ENCODE measurements at places on chromosomes 1 and 21.

DNA sequence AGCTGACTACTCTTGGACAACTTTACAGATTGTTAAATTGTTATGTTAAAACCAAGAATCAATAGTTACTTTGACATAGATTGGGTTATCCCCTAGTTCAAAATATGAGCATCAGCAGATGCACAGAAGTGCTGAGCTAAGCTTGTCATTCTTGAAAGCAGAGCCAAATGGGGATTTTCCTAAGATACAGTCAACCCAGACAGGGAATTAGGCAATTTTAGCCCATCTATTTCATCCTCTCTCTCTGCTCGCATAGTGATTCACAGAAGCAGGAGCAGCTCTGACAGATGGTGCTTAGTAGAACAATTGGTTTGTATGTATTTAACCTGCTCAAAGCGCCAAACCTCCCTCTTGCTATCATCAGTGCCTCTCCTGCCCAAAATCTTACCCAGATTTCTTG, 27.9 kb upstream of the PRRC2C start:
- peak; percentile 95 for DNase-seq

- DNase-seq: no peak
These were observed 155.4 kb upstream of the DUSP10 start for GRCh38 chr1:221897321-221897721.

DNA sequence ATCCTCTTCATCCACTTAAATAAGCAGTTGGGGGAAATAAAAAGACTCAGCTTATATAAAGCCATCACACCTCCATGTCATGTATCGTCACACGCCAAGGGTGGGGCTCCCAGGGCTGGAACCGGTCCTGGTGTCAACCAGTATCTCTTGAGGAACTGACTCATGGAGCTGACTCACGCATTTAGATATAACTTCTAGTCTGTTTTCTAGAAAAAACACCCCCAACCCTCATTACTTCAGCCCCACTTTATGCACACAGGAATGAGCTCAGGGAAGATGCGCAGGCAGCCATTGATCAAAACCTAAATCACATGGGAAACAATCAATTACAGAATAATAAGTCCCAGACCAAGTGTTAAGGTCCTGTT, 6.9 kb upstream of the IL22RA1 start:
- DNase-seq: no peak

DNA sequence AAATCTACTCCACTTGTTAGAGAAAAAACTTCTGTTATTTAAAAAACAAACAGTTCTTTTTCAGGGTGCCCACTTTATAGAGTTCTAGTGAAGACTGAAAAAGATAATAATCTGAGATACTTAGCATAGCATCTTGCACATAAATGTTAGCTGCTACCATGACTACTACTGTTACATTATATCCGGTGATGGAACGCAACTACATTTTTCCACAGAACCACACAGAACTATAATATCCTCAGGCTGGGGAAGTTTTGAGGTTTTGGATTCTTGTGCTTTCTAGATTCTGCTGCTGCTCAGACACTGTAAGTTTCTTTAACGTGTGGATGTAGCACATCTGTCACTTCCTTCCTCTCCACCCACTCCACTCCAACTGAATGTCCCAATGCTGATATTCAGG, 110.3 kb downstream of the PTPN14 start:
- no peak for DNase-seq

GRCh38 chr1:111956155-111956771, 33.2 kb downstream of the KCND3 start:
- no peak for DNase-seq

DNA sequence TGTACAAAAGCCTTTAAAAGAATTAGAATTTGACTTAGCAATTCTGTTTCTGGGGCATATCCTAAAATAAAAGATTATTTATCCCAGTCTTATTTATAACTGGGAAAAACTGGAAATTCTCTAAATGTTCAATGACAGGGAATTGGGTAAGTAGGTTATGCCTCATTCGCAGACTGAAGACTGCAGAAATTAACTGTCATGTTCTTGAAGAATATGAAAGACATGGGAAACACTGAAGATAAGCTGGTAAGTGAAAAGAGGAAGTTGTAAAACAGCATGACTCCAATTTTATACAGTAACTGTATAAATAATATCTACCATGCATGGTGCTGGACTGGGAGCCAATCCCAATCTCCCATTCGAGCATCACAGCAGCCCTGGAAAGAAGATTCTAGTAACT, 50.6 kb upstream of the SLC2A1 start:
- no peak for DNase-seq

DNA sequence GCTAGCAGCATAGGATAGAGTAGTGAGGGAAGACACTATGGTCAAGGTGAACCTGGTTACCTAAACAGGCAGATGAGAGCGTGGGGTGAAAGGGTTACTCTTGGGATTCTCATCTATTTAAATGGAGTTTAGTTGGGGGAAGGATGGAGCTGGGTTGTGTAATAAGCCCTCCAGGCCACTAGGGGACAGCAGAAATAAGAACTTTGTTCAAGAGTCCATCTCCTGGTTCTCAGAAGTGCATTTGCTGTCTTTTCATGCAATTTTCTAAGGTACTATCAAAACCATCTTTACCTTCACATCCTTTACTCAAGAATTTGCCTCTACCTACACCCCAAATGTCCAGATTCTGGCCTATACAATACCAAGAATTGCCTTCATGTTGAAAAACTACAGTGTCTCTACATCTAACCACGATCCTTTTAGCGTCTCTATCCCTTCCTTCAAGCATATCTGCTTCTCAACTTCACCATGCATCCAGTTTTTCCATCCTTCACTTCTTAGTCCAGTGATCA, 28.0 kb downstream of the SLAMF1 start:
- DNase-seq: no peak

DNA sequence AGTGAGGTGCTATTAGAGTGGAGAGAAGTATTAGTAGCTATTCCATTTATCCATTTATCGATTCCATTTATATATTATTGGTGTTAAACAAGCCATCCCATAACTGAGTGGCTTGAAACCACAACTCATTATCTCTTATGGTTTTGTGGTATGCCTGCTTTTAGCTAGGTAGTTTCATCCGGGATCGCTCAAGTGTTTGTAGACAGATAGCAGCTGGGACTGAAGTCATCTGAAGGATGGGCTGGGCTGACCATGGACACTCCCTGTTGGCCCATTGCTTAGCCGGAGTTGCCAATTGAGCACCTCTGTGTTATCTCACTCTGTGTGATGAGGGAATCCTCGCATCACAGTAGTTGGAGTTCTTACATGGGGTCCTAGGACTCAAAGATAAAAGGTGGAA, 622.5 kb downstream of the PLA2G4A start:
- DNase-seq: no peak

DNA sequence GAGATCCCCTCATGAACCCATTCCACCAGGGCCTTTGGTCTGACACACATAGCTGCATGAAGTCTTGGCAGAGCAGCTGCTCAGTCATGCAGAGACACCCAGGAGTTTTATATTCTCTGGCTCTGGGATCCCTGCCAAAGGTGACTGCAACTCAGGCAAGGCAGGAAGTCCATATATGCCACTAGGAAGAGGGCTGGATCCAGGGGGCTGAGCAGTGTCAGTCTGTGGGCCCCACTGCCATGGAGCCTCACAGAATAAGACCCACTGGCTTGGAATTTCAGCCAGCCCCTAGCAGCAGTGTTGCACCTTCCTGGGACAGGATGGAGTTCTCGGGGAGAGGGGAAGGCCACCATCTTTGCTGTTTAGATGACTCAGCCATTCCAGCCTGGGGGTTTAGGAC, 199.7 kb downstream of the TBX15 start:
- no peak for DNase-seq

DNA sequence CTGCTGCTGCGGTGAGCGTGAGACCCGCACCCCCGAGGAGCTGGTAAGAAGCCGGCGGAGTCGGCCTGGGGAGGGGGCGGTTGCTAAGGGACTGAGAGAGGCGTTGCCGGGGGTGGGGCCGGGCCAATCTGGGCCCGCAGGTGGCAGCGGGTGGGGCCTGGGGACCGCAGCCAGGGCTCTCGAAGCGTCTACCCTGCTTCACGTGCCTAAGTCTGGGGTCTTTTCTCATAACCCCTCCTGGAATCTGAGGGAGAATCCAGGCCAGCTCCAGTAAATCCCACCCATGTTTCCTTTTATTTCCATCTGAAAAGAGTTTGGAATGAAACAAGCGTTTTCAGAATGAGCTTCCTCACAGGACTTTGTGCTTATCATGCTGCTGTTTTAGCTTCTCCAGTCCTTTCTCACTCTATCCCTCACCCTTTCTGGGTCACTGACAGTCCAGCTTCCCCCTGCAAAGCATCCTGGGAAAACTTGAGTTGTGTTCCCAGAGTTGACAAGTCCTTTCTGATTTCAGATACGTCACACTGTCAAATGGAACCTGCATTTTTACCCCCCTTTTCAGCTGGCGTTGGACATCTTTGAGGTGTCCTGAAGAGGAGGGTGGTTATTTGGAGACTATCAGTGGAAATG, 431 bp downstream of the CLCN6 start:
- no peak for DNase-seq

DNA sequence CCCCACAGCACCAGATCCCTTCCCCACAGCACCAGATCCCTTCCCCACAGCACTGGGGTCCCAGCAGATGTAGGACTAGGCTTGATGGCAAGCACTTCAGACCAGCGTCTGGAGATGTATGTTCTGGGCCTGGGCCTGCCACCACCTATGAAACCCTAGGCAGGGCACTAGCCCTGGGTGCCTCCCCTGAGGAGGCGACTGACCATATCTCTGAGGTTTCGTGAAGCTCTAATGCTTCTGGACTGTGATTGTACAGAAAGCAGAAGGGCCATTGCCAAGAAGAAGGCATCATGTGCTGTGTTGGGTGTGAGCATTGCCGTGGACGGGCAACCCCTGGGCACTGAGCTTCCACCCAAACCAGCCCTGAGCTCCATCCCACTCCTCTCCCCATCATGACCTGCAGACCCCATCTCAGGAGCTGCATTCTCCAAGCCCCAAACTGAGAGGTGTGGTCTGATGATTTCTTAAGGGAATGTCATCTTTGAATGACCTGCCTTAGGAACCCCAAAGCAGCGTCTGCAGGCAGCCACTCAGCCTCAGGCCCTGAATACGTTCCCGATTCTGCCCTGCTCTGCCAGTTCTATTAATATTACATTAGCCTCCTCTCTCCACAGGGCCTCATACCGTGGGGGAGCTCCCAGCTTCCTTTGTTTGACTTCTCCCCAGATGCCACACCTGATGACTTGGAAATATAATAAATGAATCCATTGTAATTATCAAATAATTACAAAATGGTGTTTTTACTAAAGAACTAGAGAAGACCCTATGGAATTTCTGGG, 163.4 kb downstream of the TRIM33 start:
- no peak for DNase-seq

- DNase-seq: no peak
These were observed 16.2 kb upstream of the ARHGAP29 start for GRCh38 chr1:94253456-94254017.

GRCh38 chr1:167121375-167122120, 27.7 kb downstream of the STYXL2 start:
- no peak for DNase-seq

GRCh38 chr1:110177775-110178174, 27.5 kb downstream of the SLC6A17 start:
- no peak for DNase-seq

DNA sequence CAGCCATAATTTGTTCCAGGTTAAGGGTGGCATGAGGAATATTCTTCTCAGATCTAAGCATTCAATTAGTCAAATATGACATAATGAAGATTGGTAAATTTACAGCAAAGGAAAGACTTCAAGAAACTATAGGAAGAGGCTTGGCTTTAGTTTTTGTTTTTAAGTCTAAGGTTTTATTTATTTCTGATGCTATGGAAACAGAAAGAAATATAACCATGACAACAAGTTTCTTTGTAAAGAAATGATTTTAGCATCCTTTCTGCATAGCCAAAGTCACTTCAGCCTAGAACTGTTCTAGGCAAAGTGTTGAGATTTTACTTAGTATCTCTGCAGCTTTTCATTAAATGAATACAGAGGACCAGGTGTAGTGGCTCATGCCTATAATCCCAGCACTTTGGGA, 27.7 kb downstream of the PEA15 start:
- no peak for DNase-seq

GRCh38 chr1:164637461-164638375, 78.7 kb downstream of the PBX1 start:
- DNase-seq: no peak

GRCh38 chr1:10389271-10389973, 9.4 kb upstream of the PGD start:
- DNase-seq: no peak

DNA sequence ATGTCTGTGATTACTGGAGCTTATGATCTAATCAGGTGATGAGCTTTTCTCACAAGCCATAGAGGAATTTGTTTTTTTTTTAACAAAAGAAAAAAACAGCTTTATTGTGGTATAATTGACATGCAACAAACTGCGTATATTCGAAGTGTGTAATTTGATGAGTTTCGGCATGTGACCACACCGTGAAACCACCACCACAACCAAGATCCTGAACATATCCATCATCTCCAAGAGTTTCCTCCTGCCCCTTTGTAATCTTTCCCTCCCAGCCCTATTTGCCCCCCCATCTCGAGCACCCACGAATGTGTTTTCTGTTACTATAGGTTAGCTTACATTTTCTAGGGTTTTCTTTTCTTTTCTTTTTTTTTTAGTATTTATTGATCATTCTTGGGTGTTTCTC, 4.7 kb downstream of the PGBD2 start:
- DNase-seq: no peak

DNA sequence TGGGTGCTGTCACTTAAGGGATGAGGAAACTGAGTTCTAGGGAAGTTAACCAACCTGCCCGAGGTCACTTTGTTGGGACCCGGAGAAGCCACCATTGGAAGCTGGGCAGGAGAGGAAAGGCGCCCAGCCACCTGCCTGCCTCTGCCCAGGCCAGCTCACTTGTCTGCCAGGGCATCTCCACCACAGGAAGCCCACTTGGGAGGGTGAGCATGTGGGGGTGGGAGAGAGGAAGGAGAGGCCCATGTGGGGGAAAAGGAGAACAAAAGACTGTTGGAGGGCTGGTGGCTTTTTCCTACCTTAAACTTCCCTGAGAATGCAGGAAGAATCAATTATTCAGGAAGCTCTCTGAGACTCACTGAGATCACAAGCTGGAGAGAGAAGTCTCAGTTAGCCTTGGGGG, 43.8 kb upstream of the SELENON start:
- DNase-seq: no peak

DNA sequence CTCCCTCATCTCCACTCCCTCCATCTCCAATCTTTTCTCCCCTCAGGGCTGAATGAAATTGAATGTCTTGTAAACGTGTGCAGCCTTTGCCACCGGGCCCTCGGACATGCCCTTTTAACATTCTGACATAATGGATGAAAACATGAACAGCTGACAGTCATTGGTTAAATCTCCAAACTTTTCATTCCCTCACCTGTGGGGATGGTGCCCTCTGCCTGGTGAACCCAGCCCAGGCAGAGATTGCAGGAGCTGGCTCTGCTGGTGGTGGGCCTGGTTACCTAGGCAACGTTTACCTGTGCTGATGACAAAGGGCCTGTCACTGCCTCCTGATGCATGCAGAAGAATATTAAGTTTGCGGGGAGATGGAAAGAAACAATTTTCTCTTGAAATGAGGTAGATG, 21.3 kb downstream of the ST6GALNAC3 start:
- DNase-seq: no peak

- no peak for DNase-seq
These were observed 18.1 kb downstream of the SAMSN1 start for GRCh38 chr21:14527696-14528652.

Measured in cerebellar nuclear complex (tissue), 1 donor.